ENCODE measurements at places on chromosomes 13 and 19. TPM values are rescaled to one million over a fixed set of nuclear protein-coding genes. Genes with fewer than 3 reads are reported as not detected.

The TLE5 gene
- polyA plus RNA-seq: 753 TPM

DNA sequence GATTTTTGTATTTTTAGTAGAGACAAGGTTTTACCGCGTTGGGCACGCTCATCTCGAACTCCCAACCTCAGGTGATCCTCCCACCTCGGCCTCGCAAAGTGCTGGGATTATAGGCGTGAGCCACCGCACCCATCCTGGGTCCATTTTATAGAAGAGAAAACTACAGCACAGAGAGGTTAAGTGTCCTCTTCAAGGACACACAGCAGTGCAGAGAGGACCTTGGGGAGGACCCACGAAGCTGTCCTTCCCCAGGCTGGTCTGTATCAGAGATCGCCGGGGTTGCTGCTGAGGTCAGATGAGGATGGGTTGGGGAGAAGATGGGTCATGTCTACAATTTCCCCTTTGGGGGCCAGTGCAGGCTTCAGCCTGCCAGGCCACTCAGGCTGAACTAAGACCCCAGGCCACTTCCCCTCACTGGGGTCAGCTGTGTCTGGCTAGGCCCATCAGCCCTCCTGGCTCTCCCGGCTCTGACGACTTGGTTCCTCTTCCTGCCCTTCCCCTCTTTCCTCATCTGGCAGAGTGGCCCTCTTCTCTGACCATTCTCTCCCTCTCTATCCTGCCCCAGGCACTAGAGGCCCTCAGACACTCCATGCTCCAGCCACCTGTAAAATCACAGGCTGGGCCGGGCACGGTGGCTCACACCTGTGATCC lies 9.6 kb downstream of the MYO1F start:
- H3K4me1 ChIP-seq: peaks cover 68% of the 10 kb centered on the region
- no peak for DNase-seq
- H3K27ac ChIP-seq: no peak overlapping the region

The PTH2 gene
- polyA plus RNA-seq: not detected

- H3K36me3 ChIP-seq: peaks cover 15% of the 10 kb centered on the region
- no peaks in the 10 kb centered on the region for H3K27me3 ChIP-seq
- H3K27ac ChIP-seq: no peak overlapping the region
These were observed 14.9 kb downstream of the VAV1 start for GRCh38 chr19:6787393-6787792.

DNA sequence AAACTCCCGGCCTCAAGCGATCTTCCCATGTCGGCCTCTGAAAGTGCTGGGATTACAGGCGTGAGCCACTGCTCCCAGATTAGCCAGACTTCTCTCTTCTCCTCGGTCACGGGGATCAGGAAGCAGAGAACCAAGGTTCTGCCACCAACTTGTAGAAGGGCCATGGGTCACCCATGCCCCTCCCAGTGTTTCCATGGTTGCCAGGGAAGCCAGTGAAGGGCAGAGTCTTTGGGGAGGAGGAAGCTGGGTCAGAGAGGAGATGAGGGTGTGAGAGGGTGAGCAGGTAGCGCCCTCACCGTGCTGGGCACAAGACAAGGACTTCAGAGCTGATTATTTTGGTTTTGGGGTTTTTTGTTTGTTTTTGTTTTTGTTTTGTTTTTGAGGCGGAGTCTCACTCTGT lies 77.1 kb downstream of the GNG7 start:
- H3K27ac ChIP-seq: no peak overlapping the region
- no peaks in the 10 kb centered on the region for H3K27me3 ChIP-seq
- H3K36me3 ChIP-seq: no peaks in the 10 kb centered on the region
- no peak for DNase-seq
- H3K4me1 ChIP-seq: peaks cover 33% of the 10 kb centered on the region

The MAP1S gene
- 43.0 TPM for polyA plus RNA-seq

The KLK4 gene
- not detected for polyA plus RNA-seq

DNA sequence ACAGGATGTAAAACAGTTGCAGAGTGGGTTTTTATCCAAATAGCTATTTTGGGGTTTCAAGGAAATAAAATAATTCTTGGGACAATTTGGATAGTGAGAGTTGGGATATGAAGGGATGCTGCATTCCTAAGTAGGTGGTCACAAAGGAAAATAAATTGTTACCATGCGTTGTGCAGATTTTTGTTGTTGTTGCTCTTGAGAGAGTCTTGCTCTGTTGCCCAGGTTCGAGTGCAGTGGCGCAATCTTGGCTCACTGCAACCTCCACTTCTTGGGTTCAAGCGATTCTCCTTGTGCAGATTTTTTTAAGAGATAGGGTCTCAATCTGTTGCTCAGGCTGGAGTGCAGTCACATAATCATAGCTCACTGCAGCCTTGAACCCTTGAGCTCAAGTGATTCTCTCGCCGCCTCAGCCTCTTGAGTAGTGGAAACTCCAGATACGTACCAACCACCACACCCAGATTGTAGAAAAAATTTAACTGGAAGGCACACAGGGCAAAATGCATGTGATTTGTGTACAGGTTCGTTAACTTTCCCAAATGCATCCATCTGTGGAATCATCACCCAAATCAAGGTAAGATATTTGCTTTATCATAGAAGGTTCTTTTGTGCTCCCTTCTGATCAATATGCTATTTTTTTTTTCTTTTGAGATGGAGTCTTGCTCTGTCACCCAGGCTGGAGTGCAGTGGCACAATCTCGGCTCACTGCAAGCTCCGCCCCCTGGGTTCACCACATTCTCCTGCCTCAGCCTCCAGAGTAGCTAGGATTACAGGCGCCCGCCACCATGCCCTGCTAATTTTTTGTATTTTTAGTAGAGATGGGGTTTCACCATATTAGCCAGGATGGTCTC lies 16.0 kb downstream of the SLC1A5 start:
- no peak for DNase-seq
- no peak overlapping the region for H3K27ac ChIP-seq
- no peak overlapping the region for H3K4me3 ChIP-seq
- H3K36me3 ChIP-seq: peaks cover 20% of the 10 kb centered on the region

The MIA gene
- polyA plus RNA-seq: not detected

DNA sequence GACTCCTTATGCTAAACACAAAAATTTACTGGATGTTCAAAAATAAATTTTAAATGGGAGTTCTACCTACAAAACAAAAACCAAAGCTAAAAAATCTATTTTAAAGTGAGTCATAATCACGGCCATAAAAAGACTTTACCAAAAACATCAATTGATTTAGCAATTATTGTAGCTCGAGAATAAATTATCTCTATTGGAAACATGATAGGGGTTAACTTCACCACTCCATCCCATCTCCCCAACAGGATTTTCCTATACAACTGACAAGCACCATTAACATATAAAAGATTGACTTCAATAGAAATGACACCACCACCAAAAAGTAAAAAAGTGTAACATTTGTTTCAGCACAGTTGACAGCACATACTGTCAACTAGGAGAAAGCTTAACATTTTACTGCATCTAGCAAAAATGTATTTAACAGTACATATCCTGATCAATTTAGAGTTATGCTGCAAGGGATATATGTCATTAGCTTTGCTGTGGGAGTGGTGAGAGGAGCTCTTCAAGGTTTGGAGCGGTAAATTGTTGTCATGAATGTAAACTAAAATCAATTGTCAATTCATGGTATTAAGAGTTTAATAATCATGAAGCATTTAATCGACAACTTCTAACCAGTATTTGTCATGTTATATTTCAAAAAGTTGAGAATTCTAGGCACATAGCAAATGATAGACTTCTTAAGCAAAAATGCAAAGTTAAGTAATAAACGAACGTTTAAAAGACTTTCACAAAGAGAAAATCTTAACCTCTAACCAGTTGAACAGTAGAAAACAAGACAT lies 3.8 kb downstream of the UBL3 start:
- no peaks in the 10 kb centered on the region for H3K27me3 ChIP-seq
- H3K4me3 ChIP-seq: peak overlapping the region; percentile 67
- no peaks in the 10 kb centered on the region for H3K36me3 ChIP-seq
- no peak overlapping the region for H3K27ac ChIP-seq
- peaks cover 28% of the 10 kb centered on the region for H3K4me1 ChIP-seq

All from CD8-positive, alpha-beta memory T cell (primary cell).